ENCODE measurements at places on chromosomes 2 and 18. TPM values are rescaled to one million over a fixed set of nuclear protein-coding genes. Genes with fewer than 3 reads are reported as not detected.

DNA sequence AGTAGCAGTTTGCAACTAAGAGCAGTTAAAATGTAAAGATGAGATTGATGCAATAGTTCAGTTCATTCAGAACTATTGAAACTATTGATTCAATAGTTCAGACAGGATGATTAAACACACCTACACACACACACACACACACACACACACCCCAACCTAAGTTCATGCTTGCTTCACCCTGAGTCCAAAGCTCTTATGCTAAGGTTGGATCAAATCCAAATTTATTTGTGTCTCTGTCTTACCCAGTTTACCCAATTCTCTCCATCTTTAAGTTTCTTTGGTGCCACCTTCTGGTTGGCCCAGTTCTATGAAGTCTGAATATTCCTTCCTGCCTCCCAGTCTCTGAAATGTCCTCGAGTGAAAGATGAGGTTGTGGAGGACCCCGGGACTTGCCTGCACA is 5.1 kb downstream of the SERPINB8 start:
- no peaks in the 10 kb centered on the region for H3K4me1 ChIP-seq
- no peaks in the 10 kb centered on the region for H3K36me3 ChIP-seq
- H3K27ac ChIP-seq, result no peak overlapping the region
- H3K27me3 ChIP-seq, result no peaks in the 10 kb centered on the region

- H3K36me3 ChIP-seq, result peaks cover 74% of the 10 kb centered on the region
- DNase-seq, result no peak
- peaks cover 22% of the 10 kb centered on the region for H3K4me1 ChIP-seq
- no peaks in the 10 kb centered on the region for H3K27me3 ChIP-seq
Measured at GRCh38 chr2:236577481-236578410, 8.1 kb downstream of the ACKR3 start.

- H3K4me3 ChIP-seq, result peak overlapping the region; percentile 90
- peak overlapping the region; percentile 94 for H3K27ac ChIP-seq
- DNase-seq, result peak; percentile 70
- H3K27me3 ChIP-seq, result no peaks in the 10 kb centered on the region
Measured at GRCh38 chr2:173963323-173963816, 1.8 kb downstream of the SP3 start.

- no peaks in the 10 kb centered on the region for H3K36me3 ChIP-seq
- no peaks in the 10 kb centered on the region for H3K4me1 ChIP-seq
Measured at GRCh38 chr18:63787673-63788072, 12.5 kb downstream of the SERPINB7 start.

- no peaks in the 10 kb centered on the region for H3K27me3 ChIP-seq
- no peak overlapping the region for H3K4me3 ChIP-seq
Measured at GRCh38 chr2:46179037-46179621, 118.1 kb upstream of the EPAS1 start.

DNA sequence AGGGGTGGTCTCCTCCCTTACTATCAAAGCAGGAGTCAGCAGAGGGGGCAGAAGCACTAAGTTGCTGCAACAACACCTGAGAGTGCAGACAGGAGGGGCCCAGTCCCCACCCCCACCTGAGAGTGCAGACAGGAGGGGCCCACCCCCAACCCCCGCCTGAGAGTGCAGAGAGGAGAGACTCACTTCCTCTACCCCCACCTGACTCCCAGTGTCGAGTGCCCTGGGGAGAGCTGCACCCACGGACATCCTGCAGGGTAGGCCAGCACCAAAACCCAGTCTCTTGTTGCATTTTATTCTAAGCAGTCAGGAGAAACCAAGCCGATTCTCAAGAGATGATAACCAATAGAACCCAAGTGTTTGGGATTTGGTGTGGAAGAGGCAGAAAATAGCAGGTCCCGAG is 78.4 kb downstream of the NAPG start:
- no peak overlapping the region for H3K27ac ChIP-seq
- H3K4me3 ChIP-seq, result no peak overlapping the region
- no peak for DNase-seq
- H3K36me3 ChIP-seq, result no peaks in the 10 kb centered on the region

DNA sequence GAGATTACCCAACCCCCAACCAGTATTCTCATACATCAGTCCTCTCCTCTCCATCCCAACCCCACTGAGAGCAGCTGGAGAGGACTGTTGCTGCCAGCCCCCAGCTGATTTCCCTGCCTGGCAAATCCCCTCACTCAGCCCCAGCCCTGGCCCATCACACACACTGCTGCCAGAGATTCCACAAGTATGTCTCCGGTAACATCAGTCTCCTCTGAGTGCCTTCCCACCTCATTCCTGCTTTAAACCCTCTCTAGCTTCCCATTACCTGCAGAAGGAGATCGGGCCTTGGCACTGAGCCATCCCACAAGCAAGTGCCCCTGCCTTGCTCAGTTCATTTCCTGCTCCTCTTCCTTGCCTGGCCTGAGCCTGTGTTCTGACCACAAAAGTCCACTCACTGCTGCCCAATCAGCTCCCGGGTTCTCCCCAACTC is 50.6 kb upstream of the ZFP36L2 start:
- no peak overlapping the region for H3K4me3 ChIP-seq
- H3K4me1 ChIP-seq, result peaks cover 12% of the 10 kb centered on the region
- H3K36me3 ChIP-seq, result peaks cover 5% of the 10 kb centered on the region
- peak; percentile 38 for DNase-seq
- H3K27me3 ChIP-seq, result no peaks in the 10 kb centered on the region
- no peak overlapping the region for H3K27ac ChIP-seq

- 0 out of 2 replicates have a peak overlapping the region, but pooled peaks have one; percentile 2 for H3K27ac ChIP-seq
- no peaks in the 10 kb centered on the region for H3K27me3 ChIP-seq
- peaks cover 33% of the 10 kb centered on the region for H3K4me1 ChIP-seq
- no peak overlapping the region for H3K4me3 ChIP-seq
- H3K36me3 ChIP-seq, result no peaks in the 10 kb centered on the region
- DNase-seq, result peak; percentile 78
Measured at GRCh38 chr2:29544917-29545316, 376.5 kb downstream of the ALK start.

GRCh38 chr2:221589696-221590095 is 17.6 kb upstream of the EPHA4 start:
- H3K36me3 ChIP-seq, result no peaks in the 10 kb centered on the region
- no peaks in the 10 kb centered on the region for H3K4me1 ChIP-seq
- H3K27ac ChIP-seq, result no peak overlapping the region
- H3K27me3 ChIP-seq, result peaks cover 3% of the 10 kb centered on the region
- no peak overlapping the region for H3K4me3 ChIP-seq

DNA sequence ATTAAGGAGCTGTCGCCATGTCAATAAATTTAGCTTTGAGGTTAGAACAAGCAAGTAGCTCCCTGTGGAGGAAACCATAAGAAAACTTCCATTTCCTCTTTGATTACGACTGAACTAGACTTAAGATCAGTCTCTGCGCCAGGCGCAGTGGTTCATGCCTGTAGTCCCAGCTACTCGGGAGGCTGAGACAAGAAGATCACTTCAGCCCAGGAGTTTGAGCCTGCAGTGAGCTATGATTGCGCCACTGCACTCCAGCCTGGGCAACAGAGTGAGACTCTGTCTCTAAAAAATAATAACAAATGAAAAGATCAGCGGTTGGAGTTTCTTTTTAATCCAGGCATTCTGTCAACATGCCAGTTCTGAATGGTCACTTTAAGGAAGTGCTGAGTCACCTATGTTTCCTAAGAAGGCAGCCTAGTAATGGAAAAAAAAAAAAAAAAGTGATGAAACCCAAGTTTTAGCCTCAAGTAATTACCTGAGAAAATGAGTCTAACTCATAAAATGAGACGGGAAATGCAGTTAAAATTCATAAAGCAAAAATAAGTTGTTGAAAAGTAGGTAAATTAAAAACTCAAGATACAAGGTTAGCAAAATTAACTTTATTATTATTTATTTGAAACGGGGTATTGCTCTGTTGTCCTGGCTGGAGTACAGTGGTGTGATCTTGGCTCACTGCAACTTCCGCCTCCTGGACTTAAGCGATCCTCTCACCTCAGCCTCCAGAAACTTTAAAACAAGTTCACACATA is 10.2 kb downstream of the C18orf32 start:
- H3K36me3 ChIP-seq, result peaks cover 4% of the 10 kb centered on the region
- H3K4me3 ChIP-seq, result no peak overlapping the region
- H3K4me1 ChIP-seq, result no peaks in the 10 kb centered on the region
- no peak overlapping the region for H3K27ac ChIP-seq
- DNase-seq, result no peak
- H3K27me3 ChIP-seq, result no peaks in the 10 kb centered on the region

DNA sequence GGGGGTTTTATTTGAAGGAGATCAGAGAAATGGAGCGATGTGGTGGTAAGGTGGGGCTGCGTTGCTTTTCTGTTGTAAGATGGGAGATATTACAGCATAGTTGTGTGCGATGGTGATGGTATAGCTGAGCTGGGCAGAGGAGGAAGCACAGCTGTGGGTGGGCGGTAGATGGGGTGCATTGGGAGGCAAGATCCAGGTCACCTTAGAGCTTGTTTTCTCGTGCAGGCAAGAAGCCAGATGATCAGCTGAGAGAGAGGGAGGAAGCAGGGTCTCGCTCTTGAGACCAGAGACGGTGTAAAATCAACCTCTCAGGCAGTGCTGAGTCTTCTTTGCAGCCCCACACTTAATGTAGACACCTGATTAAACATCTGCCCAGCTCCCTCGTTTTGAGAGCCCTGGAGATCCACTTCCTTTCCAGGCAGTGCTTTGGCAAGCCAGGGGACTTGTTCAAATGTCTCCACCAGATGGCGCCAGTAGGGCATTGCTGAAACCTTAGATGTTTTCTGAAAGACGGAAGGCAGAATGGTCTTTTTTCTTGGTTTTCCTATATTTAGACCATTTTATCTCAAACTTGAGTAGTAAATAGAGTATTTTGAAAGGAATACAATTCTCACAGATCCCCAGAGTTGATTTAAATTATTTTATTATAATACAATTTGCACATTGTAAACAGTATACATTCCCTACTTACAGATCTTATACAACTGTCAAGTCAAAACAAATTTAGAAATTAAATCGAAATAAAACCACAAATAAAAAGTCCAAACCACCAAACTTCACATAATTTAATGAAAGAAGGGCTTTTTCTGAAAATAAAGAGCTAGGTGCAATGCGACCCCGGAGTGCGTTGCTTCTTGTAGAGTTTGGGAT is 21.1 kb upstream of the LYPD6B start:
- H3K27ac ChIP-seq, result no peak overlapping the region
- H3K4me1 ChIP-seq, result peaks cover 32% of the 10 kb centered on the region
- DNase-seq, result peak; percentile 87

GRCh38 chr2:31075941-31076590 is 62.2 kb downstream of the GALNT14 start:
- H3K4me1 ChIP-seq, result no peaks in the 10 kb centered on the region
- DNase-seq, result no peak
- no peak overlapping the region for H3K4me3 ChIP-seq
- H3K27ac ChIP-seq, result no peak overlapping the region
- H3K36me3 ChIP-seq, result no peaks in the 10 kb centered on the region

DNA sequence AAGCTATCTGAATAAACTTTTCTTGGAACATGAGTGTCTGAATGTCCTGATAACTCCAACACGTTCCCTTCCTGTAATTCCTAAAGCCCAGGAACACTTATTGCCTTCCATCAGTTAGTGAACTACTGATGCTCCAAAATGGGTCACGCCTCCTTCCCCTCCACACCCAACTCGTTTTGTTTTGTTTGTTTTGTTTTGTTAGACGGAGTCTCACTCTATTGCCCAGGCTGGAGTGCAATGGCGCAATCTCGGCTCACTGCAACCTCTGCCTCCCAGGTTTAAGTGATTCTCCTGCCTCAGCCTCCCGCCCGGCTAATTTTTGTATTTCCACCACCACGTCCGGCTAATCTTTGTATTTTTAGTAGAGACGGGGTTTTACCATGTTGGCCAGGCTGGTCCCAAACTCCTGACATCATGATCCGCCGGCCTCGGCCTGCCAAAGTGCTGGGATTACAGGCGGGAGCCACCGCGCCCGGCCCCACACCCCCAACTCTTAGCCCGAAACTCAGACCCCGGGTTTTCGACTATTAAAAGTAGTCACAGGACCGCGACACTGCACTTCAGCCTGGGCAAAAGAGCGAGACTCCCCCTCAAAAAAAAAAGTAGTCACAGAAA is 774 bp downstream of the IER3IP1 start:
- H3K27me3 ChIP-seq, result no peaks in the 10 kb centered on the region
- peak overlapping the region; percentile 92 for H3K4me3 ChIP-seq
- peak overlapping the region; percentile 86 for H3K27ac ChIP-seq
- DNase-seq, result peak; percentile 18
- H3K4me1 ChIP-seq, result no peaks in the 10 kb centered on the region
- peaks cover 4% of the 10 kb centered on the region for H3K36me3 ChIP-seq

GRCh38 chr2:215969131-215969841 is 44.1 kb downstream of the MREG start:
- H3K36me3 ChIP-seq, result no peaks in the 10 kb centered on the region
- DNase-seq, result peak; percentile 16
- H3K4me3 ChIP-seq, result no peak overlapping the region
- no peak overlapping the region for H3K27ac ChIP-seq

DNA sequence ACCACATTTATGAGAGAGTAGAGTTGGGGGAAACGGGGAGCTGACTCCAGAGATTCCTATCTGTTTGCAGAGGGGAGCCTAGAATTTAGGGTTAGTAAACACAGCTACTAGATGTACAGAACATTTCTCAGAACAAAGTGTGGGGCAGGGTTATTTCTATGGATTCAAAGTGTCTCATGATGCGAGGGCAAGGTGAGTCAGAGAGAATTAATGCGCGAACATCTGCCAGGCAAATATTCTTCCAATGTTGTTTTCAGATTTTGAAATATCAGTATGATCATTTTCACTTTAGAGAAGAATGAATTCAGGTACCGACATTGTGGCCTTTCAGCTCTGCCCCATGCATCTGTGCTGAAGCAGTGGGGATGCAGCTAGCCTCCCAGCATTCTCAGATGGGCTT is 2.0 kb upstream of the DSEL start:
- H3K4me3 ChIP-seq, result no peak overlapping the region
- no peak overlapping the region for H3K27ac ChIP-seq
- H3K36me3 ChIP-seq, result peaks cover 5% of the 10 kb centered on the region
- peaks cover 19% of the 10 kb centered on the region for H3K4me1 ChIP-seq
- no peak for DNase-seq
- H3K27me3 ChIP-seq, result no peaks in the 10 kb centered on the region

DNA sequence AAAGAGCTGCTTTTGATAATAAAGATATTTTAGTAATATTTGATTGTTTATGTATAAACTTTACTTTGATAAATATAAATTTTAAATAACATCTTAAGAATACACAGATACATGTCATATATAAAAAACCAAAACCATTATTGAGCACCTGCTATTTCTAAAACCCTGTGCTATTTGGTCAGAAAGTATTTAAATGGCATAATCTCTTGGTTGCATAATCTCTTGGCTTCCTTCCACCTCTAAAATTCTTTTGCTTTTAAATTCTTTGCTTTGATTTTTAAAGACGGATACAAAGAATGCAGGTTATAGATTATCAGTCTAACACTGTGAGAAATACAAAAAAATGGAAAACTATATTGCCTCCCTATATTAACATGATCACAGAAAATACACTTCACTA is 36.9 kb downstream of the ACMSD start:
- peaks cover 8% of the 10 kb centered on the region for H3K4me1 ChIP-seq
- H3K27me3 ChIP-seq, result no peaks in the 10 kb centered on the region
- DNase-seq, result no peak
- no peaks in the 10 kb centered on the region for H3K36me3 ChIP-seq

The MRPL33 gene
- 180 TPM for total RNA-seq

The DLX1 gene
- total RNA-seq, result 13.5 TPM

The MTX2 gene
- total RNA-seq, result 38.0 TPM

The NGEF gene
- total RNA-seq, result not detected

All from SJCRH30 (cell line).